ENCODE measurements at places on chromosomes 2 and 18. TPM values are rescaled to one million over a fixed set of nuclear protein-coding genes. Genes with fewer than 3 reads are reported as not detected.

The GPD2 gene
- 30.6 TPM for polyA plus RNA-seq

The TRABD2A gene
- 1.6 TPM for polyA plus RNA-seq

The GALNT3 gene
- 7.5 TPM for polyA plus RNA-seq

The DSEL gene
- 17.4 TPM for polyA plus RNA-seq

The ASTL gene
- 0.27 TPM for polyA plus RNA-seq

The CIB4 gene
- polyA plus RNA-seq, result 0.27 TPM

The DOK6 gene
- polyA plus RNA-seq, result 31.0 TPM

The UGT1A10 gene
- not detected for polyA plus RNA-seq

The ANKRD39 gene
- polyA plus RNA-seq, result 24.0 TPM

The VSNL1 gene
- 423 TPM for polyA plus RNA-seq
